ENCODE measurements at places on chromosomes 11 and 22. TPM values are rescaled to one million over a fixed set of nuclear protein-coding genes. Genes with fewer than 3 reads are reported as not detected.

DNA sequence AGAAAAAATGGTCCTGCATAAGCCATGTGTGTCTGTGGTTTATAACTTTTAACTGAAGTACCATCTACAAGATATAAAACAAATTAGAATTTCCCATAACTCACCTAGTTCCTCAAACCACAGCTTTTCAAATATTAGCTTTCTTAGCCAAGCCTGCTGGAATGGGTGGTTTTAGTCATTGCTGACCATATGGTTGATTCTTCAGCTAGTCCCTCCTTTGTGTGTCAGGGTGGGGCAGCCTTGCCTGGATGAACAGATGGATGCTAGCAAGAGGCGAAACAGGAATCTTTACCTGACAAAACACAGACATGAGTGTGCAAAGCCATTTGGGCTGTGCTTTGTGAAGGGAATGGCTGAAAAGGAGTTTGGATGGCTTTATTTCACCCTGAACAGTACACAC, 6.9 kb upstream of the B3GNT6 start:
- peak; percentile 98 for DNase-seq

GRCh38 chr22:26835929-26836528, 178.6 kb downstream of the MIAT start:
- peak; percentile 45 for DNase-seq

GRCh38 chr11:114141863-114142580, 82.5 kb downstream of the ZBTB16 start:
- DNase-seq: no peak

DNA sequence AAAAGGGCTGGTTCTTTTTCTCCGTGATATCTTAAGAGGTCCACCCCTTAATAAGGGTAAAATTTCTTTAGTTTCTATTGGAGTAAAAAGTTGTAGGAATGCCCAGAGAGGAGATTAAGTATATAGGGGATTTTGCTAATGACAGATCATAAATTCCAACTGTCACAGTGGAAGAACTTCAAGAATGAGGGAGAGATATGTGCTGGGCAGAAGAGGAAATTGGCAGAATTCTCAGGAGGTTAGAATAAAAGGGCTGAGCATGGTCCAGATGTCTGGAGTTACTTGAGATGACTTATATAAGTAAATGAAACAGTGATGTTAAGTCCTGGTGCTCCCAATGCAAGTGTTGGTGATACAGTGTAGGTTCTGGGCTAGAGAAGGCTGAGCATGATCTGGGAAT, 417.6 kb upstream of the ARHGAP42 start:
- no peak for DNase-seq

LMO1 gene
- total RNA-seq: 0.15 TPM

GRCh38 chr11:106585061-106585460, 433.2 kb downstream of the GUCY1A2 start:
- peak; percentile 77 for DNase-seq

- peak; percentile 83 for DNase-seq
These were observed 11.3 kb downstream of the OSBP2 start for GRCh38 chr22:30705710-30706651.

- DNase-seq: no peak
These were observed 29.8 kb downstream of the OR6Q1 start for GRCh38 chr11:58060535-58060934.

CARD18 gene
- total RNA-seq: not detected

Measured in PC-3 (cell line).